COR-L47 (cell line): ENCODE measurements at places on chromosomes 13 and 19.

DNA sequence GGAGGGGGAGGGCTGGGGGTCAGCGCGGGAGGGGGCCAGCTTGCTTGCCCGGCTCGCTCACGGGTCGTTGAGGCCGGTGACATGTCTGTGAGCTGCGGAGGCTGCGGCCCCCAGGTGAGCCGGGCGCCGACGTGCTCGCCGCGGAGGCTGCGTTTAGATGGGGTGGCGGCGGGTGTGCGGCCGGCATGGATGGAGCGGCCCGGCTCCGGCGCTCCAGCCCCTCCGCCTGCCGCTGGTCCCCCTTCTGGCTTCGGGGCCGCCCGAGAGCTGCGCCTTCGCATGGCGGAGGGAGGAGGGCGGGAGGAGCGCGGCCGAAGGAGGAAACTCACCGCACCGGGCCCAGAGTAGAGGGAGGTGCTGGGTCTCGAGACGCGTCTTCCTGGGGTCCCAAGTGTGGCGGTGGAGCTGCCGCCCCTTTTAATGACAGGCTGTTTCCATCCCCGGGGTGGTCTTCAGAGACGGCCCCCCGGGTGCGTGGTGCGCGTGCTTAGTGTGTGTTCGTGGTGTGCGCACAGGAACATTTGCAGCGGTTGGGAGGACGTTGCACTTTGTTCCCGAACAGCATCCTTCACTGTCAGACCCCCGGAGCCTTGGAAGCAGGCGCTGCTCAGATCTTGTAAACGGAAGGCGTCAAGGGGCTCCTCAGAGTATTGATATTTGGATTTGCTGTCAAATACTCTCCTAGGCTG, at the start of gene AKAP11:
AKAP11 (plus strand) TSS at position 38 of the 689 bp plus-strand sequence. CDS start 14,197 bp downstream, outside the sequence.
- DNase-seq, result peak; percentile 73

- DNase-seq, result peak; percentile 74
These were observed 1.5 kb downstream of the KMT5C start for GRCh38 chr19:55341171-55341588.

- DNase-seq, result no peak
These were observed 867 bp downstream of the WBP4 start for GRCh38 chr13:41061914-41062837.

DNA sequence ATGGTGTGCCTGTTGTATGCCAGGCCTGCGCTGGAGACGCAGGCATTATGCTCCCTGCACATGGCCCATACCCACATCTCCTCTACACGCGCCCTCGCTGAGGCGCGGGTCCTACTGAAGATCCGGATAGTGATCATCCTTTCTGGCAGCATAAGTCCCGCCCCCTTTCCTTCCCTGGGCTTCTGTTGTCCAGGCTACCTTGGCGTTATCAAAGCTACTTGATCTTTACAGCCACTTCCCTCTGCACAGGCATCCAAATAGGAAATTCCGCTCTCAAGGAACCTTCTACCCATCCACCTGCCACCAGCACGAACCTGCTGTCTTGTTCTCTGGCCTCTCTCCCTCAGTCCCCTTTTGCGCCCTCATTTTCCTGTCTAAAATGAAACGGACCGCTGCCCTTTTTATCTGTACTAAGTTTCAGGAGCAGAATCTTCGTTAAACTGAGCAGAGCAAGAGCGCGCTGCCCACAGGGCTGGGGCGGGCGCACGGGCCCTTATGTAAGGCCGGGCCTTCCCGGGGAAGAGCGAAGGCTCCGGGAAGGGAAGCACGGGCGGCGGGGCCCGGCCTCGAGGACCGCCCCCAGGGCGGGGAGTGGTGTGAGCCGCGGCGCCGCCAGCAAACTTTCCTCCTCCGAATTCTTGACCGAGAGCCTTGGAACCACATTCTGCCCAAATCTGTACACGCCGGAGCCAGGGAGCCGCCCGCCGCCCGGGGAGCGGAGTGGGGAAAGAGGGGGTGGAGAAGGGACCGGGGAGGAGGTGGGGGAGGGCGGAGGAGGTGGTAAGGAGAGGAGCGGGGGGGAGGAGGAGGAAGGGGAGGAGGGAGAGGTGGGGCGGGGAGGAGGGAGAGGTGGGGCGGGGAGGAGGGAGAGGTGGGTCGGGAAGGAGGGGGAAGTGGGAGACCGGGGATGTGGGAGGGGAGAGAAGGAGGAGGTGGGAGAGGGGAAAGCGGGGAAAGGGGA, 920 bp upstream of the UBE2L5 start:
- DNase-seq, result no peak

GRCh38 chr13:35930665-35931631, 200.2 kb downstream of the DCLK1 start:
- DNase-seq, result peak; percentile 18

DNA sequence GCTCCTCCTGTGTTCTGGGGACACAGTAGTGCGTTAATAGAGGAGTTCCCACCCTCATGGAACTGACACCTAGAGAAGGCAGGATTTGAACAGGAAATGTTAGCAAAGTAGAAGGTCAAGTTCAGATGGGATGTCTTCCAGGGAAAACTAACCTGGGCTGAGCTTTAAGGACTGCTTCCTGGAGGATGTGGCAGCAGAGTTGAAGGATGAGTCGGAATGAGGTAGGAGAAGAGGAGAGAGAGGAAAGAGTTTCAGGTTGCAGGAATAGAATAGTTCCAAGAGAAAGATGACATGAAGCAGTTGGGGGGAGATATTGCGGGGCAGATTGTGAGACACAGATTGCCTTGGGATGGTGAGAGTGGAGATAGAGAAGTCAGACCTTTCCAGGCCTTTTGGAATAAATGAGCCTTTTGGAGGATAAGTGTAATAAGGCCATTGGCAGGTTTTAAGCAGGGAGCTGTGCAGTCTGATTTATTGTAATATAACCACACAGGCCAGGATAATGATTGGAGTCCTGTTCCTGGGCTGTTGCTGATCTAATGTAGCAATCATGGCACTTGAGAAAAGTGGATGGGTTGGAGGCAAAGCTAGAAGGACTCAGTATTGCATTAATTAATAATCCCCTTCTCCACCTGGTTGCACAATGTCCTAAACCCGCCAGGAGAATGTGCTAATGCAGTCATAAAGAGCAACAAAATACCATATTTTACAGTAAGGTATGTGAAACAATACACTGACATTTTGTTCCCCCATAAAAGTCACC, 205.4 kb downstream of the SHISA2 start:
- no peak for DNase-seq

DNA sequence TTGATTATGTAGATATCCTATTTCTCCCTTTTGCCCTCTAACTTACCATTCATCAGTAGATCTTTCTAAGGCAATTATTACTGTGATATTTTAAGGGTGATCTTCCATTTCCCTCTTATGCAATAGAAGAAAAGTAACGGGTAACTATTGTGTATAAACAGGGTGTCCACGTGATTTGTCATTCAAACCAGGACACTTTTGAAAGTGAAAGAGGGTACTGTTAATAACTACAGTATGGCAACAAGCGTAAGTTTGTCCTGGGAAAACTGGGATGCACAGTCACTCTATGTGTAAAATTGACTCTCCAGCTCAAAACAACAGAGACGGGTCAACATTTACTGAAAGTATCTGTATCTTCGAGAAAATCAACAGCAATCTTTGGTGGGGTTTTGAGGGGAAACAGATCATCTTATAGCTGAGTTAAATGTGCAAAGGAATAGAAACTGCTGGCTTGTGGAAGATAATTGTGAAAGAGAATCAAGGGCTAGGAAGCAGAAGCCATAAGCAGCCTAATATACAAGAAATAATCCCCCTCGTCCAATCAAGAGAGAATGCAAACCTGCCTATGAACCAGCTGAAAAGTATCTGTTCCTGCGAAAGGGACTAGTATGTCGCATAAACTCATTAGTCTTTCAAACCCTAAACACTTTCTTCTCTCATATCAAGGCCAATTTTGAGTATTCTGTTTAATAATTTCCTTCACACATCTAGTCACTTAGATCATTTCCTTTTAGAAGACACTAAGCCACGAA, 126.7 kb downstream of the FOXO1 start:
- no peak for DNase-seq

GRCh38 chr19:13917888-13918406, 11.9 kb downstream of the CC2D1A start:
- DNase-seq, result no peak

DNA sequence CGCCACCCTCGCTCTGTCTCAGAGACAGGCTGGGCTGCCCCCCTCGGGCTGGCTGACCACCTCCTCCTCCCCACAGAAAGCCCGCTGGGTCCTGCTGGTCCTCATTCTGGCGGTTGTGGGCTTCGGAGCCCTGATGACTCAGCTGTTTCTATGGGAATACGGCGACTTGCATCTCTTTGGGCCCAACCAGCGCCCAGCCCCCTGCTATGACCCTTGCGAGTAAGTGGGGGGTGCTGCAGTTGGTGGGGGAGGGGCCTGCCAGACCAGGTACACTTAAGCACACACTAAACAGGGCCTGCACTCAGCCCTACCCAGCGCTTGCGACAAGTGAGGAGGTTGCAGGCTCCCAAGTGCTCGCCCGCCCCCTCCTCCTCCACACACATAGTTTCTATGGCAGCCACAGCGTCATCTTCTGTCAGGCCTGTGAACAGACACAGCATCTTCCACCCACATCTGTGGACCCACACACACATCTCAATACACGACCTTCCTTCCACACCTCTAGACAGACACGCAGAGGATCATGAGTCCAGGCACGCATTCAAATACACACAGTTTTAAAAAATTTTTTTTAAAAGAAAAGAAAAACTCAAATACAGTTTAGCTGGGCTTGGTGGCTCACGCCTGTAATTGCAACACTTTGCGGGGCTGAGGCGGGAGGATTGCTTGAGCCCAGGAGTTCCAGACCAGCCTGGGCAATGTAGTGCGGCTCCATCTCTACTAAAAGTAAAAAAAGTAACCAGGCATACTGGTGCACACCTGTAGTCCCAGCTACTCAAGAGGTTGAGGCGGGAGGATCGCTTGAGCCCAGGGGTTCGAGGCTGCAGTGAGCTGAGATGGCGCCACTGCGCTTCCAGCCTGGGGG, 18.4 kb downstream of the PLD3 start:
- DNase-seq, result no peak

- no peak for DNase-seq
These were observed 43.1 kb downstream of the PDS5B start for GRCh38 chr13:32629313-32629712.

GRCh38 chr19:53612762-53613526, 18.9 kb upstream of the DPRX start:
- DNase-seq, result no peak

DNA sequence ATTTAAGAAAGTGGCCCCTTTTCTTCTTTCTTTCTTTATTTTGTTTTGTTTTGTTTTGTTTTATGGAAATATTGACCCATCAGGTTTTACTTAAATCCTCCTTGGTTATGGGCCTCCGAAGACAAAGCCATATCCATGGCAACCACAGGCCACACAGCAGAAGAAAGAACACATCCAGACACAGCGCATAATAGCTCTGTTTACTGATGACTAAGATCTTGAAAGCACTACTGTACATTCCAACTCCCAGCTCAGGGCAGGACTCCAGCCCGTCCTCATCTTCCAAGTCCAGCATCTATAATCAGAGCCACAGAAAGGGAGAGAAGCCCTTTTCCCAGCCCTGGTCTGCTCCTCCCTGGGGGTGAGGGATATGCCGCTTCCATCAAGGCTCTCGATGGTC, 84.3 kb downstream of the NUFIP1 start:
- peak; percentile 51 for DNase-seq

- DNase-seq, result no peak
These were observed 2.0 kb downstream of the GJB2 start for GRCh38 chr13:20190481-20191310.

DNA sequence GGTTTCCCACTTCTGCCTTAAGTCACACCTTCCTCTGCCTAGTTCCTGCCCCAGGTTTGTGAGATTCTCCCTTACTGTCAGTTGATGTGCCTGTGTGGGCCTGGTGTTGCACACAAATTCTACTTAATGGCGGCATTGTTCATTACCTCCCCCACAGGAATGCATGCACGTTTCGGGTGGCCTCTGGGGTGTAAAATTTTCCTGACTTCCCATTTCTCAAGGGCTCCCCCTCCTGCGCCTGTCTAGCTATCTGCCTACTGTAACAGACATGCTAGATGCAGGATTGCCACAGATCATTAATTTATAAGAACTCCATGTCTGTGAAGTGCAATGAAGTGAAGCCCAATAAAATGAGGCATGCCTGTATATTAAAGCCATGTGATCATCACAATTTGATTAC, 1466.3 kb downstream of the PCDH9 start:
- DNase-seq, result no peak

- DNase-seq, result no peak
These were observed at the start of gene MUC16 for GRCh38 chr19:9009935-9010651. TSS of gene MUC16 (minus strand) at chr19:9010409.

- no peak for DNase-seq
These were observed 11.9 kb upstream of the PSPC1 start for GRCh38 chr13:19794631-19795030.

DNA sequence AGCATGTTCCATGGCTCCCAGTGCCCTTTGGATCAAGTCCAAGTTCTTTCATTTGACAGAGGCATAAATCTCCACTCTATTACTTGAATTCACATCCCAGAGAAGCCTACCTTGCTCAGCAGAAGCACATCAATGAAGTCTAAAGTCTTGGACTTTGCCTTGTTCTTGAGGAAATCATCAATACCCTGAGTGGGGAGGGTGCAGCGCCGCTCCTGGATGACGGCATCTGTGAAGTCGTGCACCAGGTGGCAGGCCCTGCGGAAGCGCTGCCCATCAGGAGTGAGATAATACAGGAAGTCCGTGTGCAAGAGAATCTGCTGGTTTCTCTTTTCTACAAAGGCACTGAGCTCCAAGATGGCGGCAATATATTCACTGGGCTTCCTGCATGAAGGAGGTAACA, 10.6 kb downstream of the CYP4F11 start:
- no peak for DNase-seq

DNA sequence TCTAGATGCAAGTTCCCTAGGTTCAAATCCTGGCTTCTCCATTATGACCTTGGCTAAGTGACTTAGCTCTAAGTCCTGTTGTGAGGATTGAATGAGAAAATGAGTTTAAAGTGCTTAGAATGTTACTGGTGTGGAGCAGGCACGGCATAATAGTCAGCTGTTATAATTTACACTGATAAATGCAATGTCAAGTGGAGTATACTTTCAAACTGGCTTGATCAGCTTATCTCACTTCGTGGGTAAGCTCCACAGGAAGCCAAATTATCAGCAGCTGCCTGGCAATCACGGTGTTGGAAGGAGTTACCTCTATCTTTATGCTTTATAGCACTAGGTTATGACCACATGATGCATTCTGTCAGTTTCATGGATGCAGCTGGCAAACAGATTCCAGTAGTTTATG, 272.8 kb downstream of the OLFM4 start:
- peak; percentile 63 for DNase-seq
